NCI-H2081 treated with DMSO at 0.1 percent for 48 hours (cell line): ENCODE measurements at places on chromosomes 6 and 20.

DNA sequence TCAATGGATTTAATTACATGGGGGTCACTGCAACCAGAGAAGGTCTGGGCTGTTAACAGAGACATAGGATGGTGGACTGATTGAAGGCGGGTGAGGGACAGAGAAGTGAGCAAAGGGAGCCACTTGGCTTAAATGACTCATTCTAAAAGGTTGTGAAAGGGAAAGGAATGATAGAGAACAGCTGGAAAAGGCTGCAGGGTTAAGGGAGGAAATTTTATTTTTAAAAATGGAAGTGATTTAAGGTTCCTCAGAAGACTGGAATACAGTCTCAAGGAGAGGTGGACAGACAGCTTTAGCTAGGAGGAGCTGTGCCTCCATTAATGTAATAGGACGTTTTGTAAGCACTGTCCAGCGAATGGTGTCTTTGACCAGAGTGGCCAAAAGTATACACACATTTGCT lies 46.7 kb downstream of the RGS17 start:
- no peak for DNase-seq

GRCh38 chr20:38939686-38940085 lies 13.5 kb downstream of the FAM83D start:
- DNase-seq: no peak

DNA sequence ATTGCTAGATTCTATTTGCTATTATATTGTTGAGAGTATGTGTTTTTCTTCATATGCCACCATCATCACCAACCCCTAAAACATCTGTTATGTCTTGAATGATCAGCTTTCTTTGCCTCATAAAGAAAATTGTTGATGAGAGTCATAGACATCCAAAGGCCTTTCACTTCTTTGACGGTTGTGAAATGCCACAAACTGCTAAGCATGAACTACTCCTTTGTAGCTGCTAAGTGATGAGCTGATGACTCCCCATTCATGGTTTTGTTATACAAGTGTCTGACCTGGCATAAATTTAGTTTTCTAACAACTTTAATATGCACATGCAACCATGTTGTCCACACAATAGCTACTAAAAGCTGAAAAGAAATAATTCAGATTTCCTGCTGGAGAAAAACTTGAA lies 684 bp upstream of the MED23 start:
- DNase-seq: no peak

DNA sequence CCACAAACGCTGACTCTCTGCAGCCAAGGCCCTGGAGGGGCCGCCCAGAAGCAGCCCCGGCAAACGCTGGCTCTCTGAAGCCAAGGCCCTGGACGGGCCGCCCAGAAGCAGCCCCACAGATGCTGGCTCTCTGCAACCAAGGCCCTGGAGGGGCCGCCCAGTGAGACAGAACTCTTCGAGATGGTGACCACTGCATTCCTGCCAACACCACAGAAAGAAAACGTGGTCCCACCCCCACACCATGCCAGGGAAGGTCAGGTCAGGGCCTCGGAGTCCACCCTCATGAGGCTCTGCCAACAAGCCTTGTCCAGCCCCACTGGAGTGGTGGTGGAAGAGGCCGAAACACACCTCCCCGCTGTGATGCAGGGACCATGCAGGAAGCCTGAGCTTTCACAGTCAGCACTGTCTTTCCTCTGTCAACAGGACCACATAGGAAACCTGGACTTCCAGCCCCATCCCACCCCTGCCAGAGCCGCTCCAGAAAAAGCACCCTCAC lies 97.5 kb downstream of the DLL1 start:
- DNase-seq: no peak

GRCh38 chr6:138245751-138246150 lies 27.5 kb upstream of the PBOV1 start:
- no peak for DNase-seq

DNA sequence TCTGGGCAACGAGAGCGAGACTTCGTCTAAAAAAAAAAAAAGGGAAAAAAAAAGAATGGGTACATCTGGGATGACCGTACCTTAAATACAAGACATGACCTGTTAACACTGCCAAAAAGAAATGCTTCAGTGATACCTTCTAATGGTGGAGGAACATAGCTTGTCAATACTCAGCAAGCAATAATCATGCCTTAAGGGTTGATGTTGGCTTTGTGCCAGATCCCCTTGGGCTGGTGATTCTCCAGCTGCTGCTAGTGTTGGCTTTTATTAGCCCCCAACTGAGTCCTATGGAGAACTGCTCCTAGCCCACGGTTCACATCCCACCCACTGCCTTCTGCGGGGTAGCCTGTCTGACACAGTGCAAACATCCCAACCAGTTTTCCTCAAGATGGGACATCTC lies 134.9 kb downstream of the PLCB1 start:
- DNase-seq: peak; percentile 43

- no peak for DNase-seq
Measured at GRCh38 chr20:20782231-20782630, 69.8 kb upstream of the RALGAPA2 start.
